Spleen (tissue), 13 donors: ENCODE measurements at places on chromosomes 2 and 18. TPM values are rescaled to one million over a fixed set of nuclear protein-coding genes. Genes with fewer than 3 reads are reported as not detected.

GRCh38 chr2:238856713-238857567, 9.1 kb downstream of the TWIST2 start:
- DNase-seq = no peak

DNA sequence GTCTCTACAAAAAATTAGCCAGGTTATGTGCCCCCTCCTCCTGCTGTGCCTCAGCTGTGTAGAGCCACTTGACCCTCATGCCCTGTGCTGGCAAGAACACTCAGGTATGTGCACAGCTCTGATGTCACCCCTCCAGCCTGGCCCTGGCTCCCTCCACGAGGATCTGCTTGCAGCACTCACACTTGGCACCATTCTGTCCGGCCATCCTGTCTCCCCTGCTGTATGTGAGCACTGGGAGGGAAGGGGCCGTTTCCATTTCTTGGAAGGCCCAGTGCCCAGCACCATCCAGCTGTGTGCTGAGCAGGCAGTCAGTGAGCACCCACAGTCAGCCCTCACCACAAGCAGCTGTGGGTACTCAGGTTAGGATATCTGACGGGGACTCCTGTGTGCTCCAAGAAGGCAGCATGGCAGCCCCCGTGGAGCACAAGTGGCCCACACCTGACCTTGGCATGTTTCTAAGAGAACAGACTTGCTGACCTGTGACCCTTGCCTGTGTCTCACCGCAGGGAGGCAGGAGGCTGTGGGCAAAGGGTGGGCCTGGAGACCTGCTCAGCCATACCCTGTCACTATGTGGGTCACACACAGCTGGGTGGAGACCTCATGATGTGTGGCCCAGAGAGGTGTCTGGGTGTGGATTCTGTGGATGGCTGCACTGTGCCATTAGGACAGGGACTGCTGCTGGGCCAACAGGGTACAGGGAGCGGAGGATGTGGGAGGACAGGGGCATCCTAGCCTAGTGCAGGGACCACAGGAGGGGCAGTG, 31.5 kb downstream of the USP34 start:
- no peak for DNase-seq

The ALPG gene
- not detected for polyA plus RNA-seq

The WIPF1 gene
- 86.3 TPM for polyA plus RNA-seq

- DNase-seq = peak; percentile 71
Measured at GRCh38 chr2:240872317-240873097, 3.9 kb downstream of the AGXT start.

DNA sequence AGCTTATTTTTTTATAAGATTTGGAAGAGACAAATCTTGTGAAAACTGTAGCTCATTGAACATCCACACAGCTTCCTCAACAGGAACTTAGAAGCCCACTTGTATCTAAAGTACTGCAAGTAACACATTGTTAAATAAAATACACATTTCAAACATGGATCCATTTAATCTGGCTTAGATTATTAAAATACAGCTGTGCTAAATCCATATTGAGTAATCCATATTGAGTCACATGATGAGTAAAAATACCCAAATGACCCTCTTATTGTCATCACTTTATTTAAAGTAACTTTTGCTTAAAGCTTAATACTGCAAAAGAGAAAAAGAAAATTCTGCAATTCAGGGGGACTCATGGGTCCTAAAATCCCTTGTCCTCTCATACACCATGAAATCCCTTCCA, 133.3 kb downstream of the OSR1 start:
- no peak for DNase-seq

- no peak for DNase-seq
Measured at GRCh38 chr18:8063733-8064132, 496.6 kb downstream of the PTPRM start.

DNA sequence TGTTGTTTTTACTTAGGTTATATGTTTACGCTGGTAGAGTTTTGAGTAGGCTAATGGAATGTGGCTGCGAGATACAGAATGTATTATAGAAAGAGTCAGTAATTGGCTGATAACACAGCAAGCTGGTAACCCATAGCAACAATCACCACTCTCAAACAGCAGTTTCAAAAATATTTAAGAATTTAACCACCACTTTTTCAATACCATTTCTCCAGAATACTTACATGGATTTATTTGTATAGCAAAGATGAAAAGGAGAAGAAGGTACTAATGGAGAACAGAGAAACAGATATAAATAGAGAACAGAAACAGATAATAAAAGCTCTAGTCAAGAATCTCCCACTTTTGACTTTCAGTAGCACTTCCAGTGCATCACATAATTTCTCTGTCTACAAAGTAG, 188.3 kb upstream of the SLC39A10 start:
- DNase-seq = no peak

GRCh38 chr18:70425236-70425635, 136.4 kb downstream of the SOCS6 start:
- DNase-seq = no peak

DNA sequence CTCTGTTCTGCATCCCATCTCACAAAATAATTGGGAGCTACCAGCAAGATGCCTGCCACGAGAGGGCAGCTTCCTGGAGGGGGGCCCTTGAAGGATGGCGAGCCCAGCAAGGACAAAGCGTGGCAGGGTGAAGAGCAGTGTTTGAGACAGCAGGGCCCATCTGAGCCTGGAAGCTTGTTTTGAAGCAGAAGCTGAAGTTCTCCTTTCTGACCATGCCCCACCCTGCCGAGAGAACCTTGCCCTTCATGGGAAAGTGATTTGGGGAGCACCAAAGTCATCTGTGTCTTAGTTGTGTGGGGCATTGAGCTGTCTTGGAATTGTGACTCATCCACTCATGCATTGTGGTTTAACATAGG, 216.3 kb downstream of the BCL11A start:
- no peak for DNase-seq

The LDLRAD4 gene
- polyA plus RNA-seq = 4.5 TPM

DNA sequence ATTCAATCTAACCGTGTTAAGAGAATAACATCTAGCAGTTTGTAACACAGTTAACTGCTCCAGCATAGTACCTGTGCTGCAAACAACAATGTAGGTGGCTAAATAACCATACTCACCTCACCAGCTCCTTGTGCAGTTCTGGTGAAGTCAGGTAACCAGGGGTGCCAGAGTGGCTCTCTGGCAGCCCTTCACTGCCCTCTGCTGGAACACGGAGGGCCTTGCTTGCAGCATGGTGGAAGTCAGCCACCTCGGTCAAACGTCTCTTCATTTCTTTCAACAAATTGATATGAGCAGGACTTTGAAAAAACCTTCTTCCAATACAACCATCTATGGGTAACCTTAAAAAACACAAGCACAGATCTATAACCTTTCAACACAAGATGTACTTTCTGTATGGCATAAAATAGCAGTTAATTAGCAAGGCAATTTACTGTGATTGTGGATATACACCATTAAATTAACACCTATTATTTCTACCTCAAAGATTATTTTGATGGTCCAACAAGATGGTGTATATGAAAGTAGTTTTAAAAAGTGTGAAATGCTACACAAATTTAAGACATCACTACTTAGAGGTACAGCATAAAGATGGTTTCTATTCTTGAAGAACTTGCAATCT, 56.6 kb downstream of the EPG5 start:
- DNase-seq = peak; percentile 87

The UGT1A4 gene
- not detected for polyA plus RNA-seq

DNA sequence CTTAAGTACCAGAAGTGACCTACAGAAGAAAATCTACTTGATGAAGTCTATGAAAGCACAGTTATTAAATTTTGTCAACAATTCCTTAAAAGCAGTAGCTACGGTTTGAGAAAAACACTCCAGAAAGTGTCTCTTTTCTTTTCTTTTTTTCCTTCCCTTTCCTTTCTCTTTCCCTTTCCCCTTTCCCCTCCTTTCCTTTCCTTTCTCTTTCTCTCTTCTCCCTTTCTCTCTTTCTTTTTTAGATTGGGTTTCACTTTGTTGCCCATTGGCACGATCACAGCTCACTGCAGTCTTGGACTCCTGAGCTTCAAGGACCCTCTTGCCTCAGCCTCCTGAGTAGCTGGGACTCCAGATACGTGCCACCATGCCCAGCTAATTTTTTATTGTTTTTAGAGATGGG, 2.6 kb upstream of the ALMS1 start:
- DNase-seq = no peak

- DNase-seq = no peak
Measured at GRCh38 chr18:23540867-23541266, 37.6 kb downstream of the RMC1 start.

The RUFY4 gene
- polyA plus RNA-seq = 3.7 TPM

The SP5 gene
- 0.20 TPM for polyA plus RNA-seq

DNA sequence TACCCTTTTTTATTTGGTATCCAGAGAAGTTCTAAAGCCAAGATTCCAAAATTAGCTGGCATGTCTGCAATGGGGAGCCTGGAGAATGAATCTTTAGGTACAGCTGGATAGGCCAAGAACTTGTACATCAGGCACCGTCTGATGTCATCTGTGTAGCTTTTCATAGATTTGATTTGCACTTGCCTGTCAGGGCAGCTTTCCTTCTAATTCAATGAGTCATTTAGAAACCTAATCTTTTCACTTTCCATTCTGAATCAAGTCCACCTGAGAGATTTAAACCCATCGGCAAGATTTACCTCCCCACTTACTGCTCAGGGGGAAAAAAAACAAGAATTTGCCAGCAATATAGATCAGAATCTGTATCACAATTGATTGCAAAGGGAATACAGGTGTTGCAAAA, 60.9 kb upstream of the ACAA2 start:
- DNase-seq = no peak

The RAPGEF4 gene
- polyA plus RNA-seq = 0.86 TPM

DNA sequence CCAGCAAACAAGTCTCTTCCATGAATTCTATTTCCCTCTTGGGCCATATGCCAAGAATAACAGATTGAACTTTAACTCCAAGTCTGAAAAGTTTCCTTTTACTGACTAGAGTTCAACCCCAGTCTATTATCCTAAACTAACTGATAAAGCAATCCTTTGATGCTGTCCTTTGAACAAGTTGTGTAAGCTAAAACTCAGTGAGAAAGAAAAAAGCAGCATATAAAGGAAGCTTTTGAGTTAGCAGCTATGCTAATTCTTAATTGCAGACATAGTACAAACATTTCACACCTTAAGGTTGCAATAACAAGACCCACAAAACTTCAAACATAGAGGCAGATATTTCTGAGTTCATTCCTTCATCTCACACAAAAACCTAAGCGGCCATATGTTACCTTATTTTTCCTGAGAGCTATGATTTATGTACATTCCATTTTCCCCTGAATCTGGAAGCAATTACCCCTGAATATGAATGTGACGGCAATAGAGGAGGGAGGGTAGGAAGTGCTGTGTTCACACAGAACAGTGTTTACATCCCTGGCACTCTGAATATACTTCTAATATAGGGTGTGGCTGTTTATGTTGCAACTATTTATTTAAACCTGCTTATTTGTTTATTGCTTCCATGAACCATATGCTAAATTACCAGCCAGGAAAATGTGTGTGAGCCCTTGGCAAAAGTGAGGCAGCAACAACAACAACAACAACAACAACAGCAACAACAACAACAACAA, 180.6 kb downstream of the IRS1 start:
- DNase-seq = no peak

The ALLC gene
- polyA plus RNA-seq = not detected

The BOLL gene
- not detected for polyA plus RNA-seq
